Stimulated activated CD4-positive, alpha-beta T cell treated with anti-CD3 and anti-CD28 coated beads, Interleukin-1b, Interleukin-23, amount 100 ng/mL, for 4 hours (primary cell): ENCODE measurements at places on chromosomes 13 and 19.

- DNase-seq = no peak
These were observed 13.5 kb downstream of the SPPL2B start for GRCh38 chr19:2341982-2342381.

- DNase-seq = no peak
These were observed 36.8 kb upstream of the ATP1A3 start for GRCh38 chr19:42030645-42031440.

GRCh38 chr19:18338541-18338940 lies 1.9 kb upstream of the PGPEP1 start:
- no peak for DNase-seq

- DNase-seq = no peak
These were observed 34.0 kb downstream of the VAV1 start for GRCh38 chr19:6806488-6806887.

DNA sequence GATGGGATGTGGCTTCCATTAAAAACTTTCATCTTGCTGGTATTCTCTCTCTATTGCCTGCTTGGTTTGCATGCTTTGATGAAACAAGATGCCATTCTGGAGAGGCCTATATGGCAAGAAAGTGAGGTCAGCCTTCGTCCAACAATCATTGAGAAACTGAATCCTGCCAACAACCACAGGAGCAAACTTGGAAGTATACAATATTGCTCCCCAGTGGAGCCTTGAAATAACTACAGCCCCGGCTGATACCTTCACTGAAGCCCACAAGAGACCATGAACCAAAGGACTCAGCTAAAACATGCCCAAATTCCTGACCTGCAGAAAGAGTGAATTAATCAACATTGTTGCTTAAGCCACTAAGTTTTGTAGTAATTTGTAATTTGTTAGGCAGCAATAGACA lies 82.5 kb upstream of the FGF14 start:
- no peak for DNase-seq

GRCh38 chr13:80857321-80857720 lies 516.4 kb upstream of the SPRY2 start:
- DNase-seq = no peak

DNA sequence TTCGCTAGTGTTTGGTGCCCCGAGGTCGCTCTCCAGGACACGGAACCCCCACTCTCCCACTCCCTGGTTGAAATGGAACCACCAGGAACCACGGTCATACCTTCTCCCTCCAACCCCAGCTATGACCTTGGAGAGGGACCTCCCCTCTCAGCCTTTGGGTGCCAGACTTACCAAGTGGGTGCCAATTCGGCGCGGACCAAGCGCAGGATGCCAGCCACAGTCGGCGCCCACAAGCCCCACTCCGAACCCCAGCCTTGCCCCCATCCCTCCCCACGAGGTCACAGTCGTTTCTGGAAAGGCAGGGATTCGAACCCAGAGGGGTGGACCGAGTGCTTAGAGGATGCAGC lies 910 bp downstream of the PDE4C start:
- DNase-seq = no peak

DNA sequence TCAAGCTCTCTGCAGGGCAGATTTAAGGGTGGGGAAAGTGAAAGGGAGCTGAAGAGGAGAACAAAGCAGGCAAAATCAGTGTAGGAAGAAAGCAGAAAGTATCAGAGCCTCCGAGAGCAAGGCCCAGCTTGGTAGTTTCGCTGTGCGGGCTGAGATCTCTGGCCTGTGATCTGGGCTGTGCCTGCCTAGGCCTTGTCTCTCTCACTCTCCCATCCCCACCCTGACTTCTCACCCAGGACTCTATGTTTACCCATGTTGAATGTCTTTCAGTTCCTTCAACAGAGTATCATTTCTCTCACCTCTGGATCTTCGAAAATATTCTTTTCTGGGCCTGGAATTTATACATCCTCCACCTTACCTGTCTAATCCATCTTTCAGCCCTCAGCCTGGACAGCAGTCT lies 391.3 kb downstream of the FOXO1 start:
- no peak for DNase-seq
